Chondrocyte (in vitro differentiated cells): ENCODE measurements at places on chromosomes 6 and 20. TPM values are rescaled to one million over a fixed set of nuclear protein-coding genes. Genes with fewer than 3 reads are reported as not detected.

DNA sequence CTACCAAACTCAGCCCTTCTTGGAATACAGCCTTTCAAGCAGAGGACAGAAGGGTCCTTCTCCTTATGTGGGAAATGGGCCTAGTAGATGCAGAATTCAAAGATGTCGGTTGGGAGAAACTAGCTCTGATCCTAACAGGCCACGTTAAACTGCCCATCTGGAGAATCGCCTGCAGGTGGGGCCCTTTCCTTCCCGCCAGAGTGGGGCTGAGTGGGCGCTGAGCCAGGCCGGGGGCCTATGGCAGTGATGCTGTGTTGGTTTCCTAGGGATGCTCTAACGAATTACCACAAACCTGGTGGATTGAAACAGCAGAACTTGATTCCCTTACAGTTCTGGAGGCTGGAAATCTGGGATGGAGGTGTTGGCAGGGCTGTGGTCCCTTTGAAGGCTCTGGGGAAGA, 9.1 kb downstream of the MAPK13 start:
- no peak for DNase-seq

The ARFGEF3 gene
- total RNA-seq: 1.1 to 2.7 TPM (median 2.7 TPM) in 3 replicates

The ADGB gene
- not detected in 3 replicates for total RNA-seq

The MAPK13 gene
- 0.48 to 1.0 TPM (median 0.97 TPM) in 3 replicates for total RNA-seq
